ENCODE measurements at places on chromosomes 2 and 18.

DNA sequence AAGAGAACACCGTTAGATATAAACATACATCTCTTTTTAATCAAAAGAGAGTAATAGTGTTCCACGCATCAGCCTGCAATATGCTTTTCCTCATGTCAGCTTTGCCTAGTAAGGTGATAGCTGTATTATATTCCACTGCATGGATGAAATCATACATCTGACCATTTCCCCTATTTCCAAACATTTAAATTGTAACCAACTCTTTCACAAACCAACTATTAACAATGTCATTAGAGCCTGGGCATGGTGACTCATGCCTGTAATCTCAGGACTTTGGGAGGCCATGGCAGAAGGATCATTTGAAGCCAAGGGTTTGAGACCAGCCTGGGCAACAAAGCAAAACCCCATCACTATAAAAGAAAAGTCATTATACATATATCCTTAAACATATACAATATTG, 284.8 kb downstream of the BCL11A start:
- DNase-seq, result no peak

DNA sequence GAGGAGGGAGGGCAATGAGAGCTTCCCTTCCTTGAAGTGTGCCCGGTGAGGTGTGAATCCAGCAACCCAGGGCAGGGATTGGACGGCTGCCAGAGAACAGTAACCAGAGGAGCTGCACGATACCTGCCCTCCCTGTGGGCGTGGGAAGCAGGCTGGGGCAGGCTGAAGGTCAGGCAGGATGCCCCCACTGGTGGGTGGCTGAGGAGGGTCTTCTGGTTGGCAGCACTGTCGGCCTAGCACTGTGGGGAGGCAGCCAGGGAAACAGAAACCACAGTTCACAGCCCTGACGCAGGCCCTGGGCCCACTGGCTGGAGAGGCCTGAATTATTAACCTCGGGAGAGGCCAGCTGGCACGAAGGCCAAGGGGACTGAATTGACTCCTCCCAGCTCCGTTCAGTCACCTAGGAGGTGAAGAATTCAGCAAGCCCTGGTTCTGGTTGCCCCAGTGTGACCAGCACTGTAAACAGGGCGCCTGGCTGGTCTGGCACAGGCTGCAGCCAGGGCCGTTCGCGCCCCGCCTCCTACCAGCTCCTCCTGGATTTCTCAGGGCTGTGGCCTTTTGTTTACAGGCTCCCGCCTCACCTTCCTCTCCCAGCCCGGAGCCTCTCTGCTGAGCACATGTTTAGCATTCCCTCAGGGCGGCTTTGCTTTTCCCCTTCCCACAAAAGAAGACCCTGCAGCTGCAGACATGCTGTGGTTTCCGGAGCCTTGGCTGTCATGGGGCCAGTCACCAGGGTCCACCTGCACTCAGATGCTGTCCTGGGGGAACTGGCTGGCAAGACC, 97.8 kb downstream of the B3GNT2 start:
- DNase-seq, result peak; percentile 55

GRCh38 chr18:58562146-58562998, 66.5 kb downstream of the ALPK2 start:
- DNase-seq, result no peak

DNA sequence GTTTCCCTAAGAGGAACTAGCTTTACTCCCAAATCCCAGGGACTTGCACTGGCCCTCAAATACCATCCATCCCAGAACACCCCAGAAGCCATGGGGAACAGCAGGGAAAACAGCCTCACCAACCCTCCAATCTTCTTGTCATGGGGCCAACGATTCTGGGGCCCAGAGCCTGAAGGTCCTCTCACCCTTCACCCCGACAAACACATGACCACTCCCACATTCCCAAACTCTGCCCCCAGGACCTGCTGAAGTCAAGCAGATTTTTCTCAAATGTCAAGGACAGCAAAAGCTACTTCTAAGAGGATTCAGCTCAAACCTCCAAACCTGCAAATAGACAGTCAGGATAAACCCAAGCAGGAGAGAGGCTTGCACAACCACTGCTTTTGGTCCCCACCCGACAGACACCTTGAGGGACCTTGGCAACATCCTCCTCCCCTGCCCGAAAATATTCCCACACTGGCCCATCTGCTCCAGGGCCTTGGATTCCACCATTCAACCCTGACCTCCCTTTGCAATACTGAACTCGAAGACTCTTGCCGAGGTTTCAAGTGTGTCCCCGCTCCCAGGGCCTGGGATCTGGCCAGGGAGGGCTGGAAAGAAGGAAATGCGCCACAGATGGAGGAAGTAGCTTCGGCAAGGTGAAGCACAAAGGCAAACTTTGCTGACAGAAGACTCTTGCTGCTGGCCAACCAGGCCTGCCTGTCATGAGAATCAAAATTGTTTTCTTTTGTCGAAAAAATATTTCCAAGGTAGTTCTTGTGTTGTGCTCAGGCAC, 143.3 kb downstream of the ZFP36L2 start:
- no peak for DNase-seq

DNA sequence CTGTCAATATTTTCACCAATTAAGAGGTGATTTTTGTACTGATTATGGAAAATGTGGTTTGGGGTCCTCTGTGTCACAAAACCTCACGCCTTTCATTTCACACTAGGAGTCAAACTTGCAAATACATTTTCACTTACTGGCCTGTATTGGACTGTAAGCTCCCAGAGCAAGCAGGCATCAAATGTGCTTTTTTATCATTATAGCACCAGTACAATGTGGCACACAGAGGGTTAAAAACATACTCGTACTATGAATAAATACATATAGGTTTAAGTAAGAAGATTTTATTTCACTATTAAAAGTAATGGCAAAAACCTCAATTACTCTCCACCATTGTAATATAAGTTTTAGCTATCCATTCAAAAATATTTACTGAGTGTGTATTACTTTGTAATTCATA, 56.7 kb downstream of the ABCB11 start:
- no peak for DNase-seq

GRCh38 chr2:99399063-99399462, 61.9 kb downstream of the EIF5B start:
- DNase-seq, result no peak

DNA sequence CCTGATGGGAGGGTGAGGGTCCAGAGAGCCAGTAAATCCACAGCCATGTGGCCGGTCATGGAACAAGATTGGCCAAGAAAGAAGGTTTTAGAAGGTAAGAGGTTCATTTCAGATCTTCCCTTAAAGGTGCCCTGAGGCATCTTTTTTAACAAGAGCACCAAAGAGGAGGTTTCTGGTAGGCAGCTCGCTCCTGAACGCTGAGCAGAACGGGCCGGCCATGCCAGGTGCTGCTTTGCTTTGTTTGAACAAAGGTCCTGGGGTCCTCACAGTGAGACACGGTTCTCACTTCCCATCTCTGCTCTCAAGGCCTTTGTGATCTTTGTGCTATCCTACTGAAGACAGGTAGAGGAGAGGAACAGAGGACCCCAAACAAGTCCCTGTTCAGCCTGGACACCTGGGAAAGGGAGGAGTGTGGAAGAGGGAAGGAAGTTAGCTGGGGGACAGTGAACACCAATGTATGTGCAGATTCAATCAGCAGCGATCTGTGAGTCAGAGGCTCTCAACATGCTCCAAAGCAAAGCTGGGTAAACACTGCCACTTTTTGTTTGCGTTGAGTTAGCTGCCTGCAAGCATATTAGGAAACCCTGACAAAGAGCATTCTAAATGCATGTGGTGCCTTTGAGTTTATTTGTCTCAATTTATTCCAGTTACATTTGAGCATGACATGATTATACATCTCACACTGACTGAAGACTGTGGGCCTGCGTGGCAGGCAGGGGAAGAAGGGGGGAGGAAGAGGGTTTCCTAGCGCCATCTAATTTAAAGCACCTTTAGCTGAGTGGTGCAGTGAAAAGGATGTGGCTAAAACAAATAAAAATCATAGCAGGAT, 102.4 kb downstream of the ASB1 start:
- DNase-seq, result no peak

- no peak for DNase-seq
Observed at GRCh38 chr2:187956906-187957534, 334.7 kb upstream of the GULP1 start.

DNA sequence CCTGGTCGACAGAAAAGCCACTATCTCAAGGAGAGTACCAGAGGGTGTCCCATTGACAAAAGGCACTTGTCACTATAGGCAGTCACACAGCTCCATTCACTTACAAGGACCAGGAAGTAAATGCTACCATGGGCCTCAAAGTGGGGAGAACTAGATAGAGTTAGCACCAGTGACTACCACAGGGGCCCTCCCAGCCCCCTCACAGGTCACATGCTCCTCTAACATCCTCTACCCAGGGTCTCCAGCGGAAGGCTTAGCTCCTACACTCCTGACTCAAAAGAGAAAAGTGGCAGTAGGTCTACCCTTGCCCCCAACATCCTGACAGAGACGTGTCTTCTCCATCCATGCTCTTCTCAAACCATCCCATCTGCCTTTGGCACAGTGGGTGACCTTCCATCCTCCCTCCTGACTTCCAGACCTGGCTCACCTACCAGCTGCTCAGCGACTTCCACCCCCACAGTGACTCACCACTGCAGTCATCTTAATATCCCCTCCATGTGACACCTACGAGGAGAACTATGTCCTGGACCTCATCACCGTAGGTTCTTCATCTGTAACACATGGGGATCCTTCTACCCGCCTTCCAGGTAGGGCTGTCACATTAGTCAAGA, 5.6 kb upstream of the DNMT3A start:
- DNase-seq, result no peak

GRCh38 chr18:77098538-77099174, 33.9 kb downstream of the MBP start:
- no peak for DNase-seq

DNA sequence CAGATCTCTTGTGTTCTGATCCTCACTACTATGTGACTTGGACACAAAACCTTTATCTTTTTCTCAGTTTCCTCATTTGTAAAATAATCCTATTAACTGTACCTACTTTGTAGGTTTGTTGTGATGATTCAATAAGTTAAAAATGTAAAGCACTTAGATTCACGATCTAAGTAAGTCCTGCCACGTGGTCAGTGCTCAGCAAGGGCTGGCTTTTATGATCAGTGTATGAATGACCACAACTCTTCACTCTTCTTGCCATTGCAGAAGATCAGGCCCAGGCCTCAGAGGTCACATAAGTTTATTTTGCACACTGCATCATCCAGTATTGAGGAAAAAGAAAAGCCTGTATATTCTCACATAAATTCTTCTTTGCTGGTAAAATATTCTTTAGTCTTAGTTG, 1192.5 kb upstream of the ACVR2A start:
- no peak for DNase-seq

DNA sequence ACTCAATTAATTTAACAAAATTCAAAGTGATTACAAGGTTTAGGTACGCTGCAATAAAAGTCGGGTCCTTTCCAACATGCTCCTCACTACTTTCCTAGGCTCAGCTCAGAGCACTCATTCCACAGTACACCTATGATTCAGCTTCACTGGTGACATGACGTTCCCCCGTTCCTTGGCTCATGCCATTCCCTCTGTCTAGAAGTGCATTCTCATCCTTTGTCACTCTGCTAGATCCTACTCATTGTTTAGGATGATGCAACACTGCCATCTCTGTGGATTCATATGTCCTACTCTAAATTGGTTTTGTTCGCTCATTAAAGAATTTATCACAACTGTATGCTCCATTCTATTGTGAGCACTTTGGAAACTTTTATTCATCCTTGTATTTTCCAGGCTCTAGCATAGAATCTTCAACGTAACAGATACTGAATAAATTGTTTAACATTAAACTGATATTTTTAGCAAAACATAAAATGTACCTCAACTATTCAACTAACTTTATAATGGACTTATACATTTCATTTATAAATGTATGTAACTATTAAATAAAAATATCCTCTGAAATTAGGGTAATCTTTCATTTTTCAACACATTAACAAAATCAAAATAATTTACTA, 78.6 kb downstream of the FAM228A start:
- no peak for DNase-seq

DNA sequence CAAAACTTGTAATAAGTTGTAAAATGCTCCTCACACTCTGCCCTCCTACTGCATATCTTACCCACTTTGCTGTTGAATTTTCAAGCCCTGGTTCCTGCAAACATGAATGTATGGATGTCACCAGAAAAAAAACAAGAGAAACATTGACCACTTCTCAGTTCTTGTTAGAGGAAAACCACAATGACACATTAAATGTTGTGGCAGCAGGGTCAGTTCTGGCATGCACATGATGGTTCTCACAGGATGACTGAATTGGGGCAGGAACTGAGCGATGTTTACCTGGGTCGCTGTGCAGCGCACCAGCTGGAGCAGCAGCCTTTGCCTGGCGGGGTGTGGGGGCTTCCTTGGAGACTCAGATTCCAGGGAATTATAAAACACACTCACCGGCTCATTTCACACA, 14.0 kb upstream of the PRKCE start:
- DNase-seq, result no peak

GRCh38 chr18:34631093-34631966, 78.8 kb upstream of the DTNA start:
- DNase-seq, result peak; percentile 83

GRCh38 chr2:237752761-237753165, 45.8 kb upstream of the RBM44 start:
- DNase-seq, result no peak

GRCh38 chr18:6639305-6639704, 90.2 kb upstream of the ARHGAP28 start:
- DNase-seq, result peak; percentile 30

DNA sequence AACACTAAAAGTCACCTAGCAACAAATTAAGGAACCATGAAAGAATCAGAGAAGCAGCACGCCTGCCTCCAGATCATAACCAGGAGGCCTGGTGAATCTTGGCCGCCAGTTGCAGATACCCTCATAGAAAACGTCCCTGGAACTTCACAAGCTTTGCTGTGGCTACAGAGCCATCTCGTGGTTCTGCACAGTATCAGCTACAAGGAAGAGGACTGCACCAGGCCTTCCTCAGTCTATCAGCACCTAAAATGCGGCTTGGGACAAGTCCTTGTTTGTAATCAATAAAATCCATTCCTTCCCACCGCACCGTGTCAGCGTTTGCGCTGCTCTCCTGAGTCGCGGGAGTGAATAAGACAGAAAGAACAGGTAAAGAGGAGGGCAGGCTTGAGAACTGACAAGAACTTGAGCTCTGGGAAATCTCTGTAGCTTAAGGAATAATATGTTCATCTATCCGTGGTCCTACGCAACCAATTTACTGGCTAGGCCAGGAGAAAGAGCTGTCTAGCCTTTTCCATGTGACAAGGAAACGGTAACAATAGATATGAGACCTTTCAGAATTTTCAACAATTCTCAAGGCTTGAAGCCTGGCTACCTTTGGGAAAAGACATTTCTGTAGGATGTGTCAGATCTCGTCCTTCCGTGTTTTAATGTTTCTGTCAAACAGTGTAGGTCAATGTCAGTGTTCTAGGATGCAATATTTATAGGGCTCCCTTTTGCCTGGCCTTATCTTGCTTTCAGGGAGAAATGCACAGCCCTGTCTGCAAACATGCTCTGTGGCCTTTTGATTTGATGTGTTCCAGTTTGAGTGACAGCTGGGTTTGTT, 128.5 kb upstream of the RAB12 start:
- DNase-seq, result no peak

DNA sequence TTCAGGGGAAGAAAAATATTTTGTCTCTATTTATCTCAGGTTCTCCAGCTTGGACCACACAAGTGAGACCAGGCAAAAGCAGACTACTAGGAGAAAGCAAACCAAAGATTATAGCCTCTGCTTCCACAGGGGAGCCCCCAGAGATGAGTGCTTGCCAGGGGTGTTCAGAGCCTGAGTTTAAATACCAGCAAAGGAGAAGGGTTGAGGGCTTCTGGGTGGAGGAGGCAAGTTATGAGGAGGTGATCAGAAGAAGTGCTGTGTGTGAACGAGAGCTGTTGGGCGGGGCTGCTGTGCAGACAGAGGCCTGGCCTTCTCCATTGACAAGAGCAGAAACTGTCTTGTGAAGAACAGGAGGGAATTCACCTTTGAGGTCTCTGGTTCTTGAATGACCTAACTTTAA, 32.8 kb upstream of the PXDN start:
- DNase-seq, result no peak

GRCh38 chr2:225337183-225337582, 62.3 kb upstream of the NYAP2 start:
- no peak for DNase-seq

All from NCI-H1105 treated with DMSO at 0.1 percent for 48 hours (cell line).